Cardiac fibroblast (primary cell): ENCODE measurements at places on chromosomes 7 and 10.

DNA sequence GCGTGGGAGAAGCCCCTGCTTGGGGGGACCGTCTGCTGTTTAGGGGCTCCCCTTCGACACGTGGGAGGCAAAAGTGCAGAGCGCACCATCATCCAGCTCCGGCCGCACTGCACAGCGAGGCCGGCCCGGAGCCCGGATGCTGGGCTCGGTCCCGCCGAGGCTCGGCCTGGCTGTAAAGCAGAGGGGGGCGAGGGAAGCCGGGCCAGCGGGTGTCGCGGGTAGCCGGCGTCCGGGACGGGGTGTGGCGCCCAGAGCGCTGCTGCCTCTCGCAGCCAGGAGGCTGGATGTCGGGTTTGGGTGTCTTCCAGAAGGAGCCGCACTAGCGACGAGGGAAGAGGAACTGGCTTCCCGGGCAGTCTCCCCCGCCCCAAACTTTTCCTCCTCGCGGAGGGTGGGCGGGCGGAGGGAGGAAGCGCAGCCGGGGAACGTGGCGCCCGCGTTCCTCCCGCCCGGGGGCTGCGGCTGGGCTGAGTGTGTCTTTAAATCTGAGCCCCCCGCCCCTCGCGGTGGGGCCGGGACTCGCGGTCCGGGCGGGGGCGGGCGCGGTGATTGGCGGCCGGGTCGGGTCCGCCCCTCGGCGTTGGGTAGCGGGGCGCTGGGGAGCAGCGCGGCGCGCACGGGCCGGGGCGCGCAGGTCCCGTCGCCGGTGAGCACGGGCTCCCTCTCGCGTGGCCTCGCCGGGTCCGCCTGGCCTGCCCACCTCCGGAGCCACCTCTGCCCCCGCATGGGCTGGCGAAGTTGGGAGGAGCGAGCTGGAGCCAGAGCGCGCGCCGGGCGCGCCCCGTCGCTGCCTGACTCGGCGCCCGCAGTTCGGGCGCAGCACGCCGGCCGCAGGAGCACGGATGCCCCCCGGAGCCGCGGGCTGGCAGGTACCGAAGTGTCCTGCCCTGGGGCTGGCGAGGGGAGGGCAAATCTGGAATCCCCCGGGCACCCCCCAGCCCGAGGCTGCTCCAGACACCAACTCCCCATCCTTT lies at the start of gene PALD1:
Gene PALD1, plus strand, starts transcription at position 577 of the 974 bp plus-strand sequence. CDS start 47,185 bp downstream, outside the sequence.
- DNase-seq = no peak

DNA sequence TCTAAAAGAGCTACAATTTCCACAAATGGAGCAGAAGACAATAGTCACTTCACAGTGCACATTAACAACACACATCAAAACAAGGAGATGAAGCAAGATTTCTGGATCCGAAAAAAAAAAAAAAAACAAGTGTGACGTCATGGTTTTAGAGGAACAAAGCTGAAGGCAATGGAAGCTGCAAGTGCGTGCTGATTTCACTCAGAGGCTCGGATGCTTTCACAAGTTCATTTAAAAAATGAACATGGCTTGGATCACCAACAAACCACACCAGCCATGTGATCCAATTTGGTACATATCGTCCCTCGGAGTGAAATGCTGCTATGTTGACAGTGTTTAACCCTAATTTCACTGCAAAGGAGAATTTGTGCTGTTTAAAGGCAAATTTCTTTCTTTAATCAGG lies 337.0 kb upstream of the PRKCQ start:
- peak; percentile 6 for DNase-seq

- DNase-seq = no peak
These were observed 809 bp upstream of the OGA start for GRCh38 chr10:101818872-101819633.

DNA sequence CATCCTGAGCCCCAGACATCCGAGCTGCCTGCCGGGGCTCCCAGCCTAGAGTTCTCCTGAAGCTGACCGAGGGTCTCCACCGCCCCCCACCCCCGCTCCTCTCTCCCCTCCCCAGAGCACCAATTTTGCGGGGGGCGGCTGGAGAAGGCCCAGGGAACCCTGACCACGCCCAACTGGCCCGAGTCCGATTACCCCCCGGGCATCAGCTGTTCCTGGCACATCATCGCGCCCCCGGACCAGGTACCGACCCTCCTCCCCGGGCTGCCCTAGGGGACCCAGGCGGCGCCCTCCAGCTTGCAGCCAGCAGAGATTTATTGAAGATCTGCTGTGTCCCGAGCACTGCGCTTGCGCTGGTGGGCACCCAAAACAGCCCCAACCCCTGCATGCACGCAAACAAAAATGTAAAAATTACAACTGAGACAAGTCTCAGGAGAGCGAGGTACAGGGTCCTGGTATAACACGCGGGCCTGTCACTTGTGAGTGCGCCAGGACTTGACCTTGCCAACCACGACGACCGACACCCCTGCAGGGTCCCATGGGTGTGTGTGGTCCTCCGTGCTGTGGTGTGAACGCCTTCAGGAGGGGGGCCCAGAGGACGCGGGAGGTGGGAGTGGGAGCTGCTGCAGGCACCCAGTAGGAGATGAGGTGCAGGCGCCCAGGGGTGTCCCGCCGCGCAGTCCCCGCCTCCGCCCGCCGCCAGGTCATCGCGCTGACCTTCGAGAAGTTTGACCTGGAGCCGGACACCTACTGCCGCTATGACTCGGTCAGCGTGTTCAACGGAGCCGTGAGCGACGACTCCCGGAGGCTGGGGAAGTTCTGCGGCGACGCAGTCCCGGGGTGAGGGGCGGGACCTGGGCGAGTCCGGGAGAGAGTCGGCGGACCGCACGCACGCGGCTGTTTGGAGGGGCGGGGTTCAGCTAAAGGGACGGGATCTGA lies 3.1 kb downstream of the PCOLCE start:
- DNase-seq = no peak

GRCh38 chr10:131099028-131099726 lies 212.3 kb downstream of the TCERG1L start:
- DNase-seq = no peak

GRCh38 chr7:156666368-156667109 lies 26.0 kb downstream of the RNF32 start:
- DNase-seq = no peak

DNA sequence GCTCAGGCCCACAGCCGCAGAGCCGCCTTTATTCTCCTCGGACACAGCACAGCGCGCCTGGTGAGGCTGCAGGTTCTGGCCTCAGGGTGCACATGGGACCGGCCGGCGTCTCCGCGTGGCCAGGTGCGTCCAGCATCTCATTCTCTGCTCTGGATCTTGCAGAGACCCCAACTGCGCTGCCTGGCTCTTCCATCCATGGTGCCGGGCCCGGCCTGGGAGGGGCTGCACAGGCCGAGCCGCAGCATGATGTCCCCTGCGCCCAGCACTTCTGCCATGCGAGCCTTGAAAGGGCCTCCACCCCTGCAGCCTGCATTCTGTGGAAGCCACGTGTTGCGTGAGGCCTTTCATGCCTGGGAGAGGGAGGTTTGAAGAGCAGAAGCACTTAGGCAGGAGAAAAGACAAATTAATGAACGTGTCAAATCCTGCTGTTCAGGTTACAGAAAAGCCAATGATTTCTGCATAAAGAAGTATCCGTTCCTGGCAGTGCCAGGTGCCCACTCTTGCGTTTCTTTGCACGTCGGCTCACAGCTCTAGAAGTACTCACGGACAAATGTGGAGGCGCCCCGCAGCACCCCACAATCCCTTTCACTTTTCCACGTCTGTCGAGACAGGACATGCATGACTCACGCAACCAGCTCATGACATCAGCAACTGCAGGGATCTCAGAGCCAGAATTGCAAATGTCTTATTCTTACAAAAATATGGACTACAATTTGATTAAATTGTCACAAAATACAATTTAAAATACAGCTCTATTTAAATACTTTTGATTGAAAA lies 571.4 kb downstream of the DNAJB6 start:
- no peak for DNase-seq

GRCh38 chr10:62620491-62620890 lies 184.0 kb upstream of the ADO start:
- no peak for DNase-seq

- no peak for DNase-seq
These were observed 61.2 kb downstream of the SH3PXD2A start for GRCh38 chr10:103793920-103794883.

GRCh38 chr7:24833549-24833948 lies 76.3 kb upstream of the GSDME start:
- DNase-seq = no peak

DNA sequence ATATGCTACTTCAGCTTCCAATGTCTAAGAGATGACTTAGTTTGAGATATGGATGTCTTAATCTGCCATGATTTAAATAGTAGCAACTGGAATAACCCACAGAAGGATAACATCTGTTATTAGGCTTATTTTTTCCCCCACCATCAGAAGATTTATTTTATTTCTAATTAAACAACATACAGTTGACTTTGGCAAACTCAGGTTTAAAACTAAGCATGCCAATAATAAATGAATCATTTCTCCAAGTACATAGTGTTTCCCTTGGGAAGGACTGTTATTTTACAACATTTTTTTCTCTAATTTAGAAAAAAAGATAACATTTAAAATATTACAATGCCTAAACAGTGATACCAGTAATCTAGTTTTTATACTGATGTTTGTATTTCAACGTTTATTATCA lies 58.4 kb downstream of the SFTPD start:
- no peak for DNase-seq

DNA sequence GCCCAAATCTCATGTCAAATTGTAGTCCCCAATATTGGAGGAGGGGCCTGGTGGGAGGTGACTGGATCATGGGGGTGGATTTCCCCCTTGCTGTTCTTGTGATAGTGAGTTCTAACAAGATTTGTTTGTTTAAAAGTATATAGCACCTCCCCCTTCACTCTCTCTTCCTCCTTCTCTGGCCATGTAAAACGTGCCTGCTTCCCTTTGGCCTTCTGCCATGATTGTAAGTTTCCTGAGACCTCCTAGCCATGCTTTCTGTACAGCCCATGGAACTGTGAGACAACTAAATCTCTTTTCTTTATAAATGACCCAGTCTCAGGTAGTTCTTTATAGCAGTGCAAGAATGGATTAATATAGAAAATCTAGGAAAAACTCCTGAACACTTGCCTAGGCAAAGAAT lies 202.1 kb upstream of the SLC26A5 start:
- no peak for DNase-seq

DNA sequence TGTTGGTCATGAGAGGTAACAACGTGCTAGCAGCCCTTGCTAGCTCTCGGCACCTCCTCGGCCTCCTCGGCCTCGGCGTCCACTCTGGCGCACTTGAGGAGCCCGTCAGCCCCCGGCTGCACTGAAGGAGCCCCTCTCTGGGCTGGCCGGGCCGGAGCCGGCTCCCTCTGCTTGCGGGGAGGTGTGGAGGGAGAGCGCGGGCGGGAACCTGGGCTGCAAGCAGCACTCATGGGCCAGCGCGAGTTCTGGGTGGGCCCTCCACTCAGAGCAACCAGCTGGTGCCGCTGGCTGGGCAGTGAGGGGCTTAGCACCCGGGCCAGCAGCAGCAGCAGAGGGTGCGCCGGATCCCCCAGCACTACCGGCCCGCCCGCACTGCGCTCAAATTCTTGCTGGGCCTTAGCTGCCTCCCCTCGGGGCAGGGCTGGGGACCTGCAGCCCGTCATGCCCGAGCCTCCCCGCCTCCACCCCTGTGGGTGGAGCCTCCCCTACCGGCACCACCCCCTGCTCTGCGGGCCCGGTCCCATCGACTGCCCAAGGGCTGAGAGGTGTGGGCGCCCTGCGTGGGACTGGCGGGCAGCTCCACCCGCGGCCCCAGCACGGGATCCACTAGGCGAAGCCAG lies 96.1 kb downstream of the PAXIP1 start:
- no peak for DNase-seq

DNA sequence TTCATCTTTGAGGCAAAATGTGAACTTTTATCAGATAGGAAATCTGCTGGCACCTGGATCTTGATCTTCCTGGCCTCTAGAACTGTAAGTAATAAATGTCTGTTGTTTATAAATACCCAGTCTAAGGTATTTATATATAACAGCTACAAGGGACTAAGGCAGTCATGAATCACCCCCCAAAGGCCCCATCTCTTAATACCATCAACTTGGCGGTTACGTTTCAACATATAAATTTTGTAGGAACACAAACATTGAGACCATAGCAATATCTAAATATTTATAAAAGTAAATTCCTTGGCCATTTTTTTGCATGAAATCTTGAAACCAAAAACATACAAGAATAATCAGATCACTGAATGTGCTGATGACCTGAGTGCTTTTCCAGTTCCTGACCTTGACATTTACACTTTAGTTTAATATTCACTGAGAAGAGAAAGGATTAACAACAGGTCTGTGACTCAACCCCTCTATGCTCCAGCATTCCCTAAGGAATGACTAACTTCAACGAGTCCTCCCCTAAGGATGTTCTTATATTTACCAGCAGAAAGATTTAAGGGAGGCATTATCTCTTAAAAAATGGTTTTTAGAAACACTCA lies 1438.5 kb upstream of the CELF2 start:
- DNase-seq = peak; percentile 9

GRCh38 chr7:44366986-44367385 lies 41.6 kb upstream of the CAMK2B start:
- no peak for DNase-seq

- DNase-seq = no peak
These were observed 174.0 kb upstream of the TCF7L2 start for GRCh38 chr10:112775892-112776674.

DNA sequence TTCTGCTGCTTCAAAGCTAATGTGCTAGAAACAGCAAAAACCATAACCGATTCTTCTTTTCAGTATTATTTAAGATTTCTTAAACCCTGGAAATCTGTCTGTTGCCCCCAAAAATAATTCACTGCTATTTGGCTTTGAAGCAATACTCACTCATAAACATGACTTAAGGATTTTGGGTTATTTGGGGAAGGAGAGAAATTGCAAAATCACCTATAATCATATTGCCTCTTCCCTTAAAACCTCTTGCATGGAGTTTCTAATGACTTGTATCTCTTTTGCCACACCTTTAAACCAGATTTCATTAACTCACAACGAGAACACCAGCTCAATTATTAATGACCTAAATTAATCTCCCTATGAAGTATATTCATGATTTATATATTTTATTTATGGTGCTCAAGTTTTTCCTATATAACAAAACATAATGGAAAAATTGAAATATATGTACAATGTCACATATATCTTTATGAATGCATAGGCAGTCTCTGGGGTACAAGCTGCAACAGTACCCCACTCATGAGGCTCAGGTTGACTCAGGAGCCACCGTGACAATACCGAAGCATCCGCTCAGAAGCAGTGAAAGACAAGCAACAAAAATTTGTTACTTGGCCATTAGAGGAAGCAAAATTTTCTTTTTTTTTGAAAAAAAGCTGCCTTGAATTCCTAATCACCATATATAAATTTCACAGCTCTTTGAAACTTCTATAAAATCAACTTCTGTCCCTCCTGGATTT lies 3.0 kb downstream of the NAMPT start:
- peak; percentile 37 for DNase-seq

DNA sequence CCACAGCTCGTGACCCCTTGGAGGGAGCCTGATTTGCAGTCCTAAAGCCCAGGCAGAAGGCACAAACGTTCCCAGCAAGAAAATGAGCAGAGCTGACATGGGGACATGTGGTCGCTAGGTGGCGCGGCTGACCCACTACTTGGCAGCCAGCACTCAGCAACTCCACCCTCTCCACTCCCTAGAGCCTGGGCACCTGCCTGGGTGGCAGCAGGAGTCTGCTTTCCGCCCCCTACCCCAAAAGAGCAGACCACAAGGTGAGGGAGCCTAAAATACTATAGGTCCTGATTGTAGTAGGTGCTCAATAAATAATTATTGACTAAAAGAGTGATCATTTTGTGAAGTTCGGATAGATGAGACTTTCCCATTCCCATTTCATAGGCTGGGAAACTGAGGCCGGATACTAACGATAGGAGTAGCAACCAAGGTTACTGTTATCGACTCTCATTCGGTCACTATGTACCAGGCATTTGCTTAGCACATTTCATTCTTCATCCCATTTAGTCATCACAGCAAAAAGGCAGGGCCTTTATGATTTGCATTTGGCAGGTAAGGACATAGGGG lies 57.4 kb downstream of the NEUROG3 start:
- DNase-seq = peak; percentile 74
